Breast epithelium (tissue), 4 donors: ENCODE measurements at places on chromosomes 12 and 14. TPM values are rescaled to one million over a fixed set of nuclear protein-coding genes. Genes with fewer than 3 reads are reported as not detected.

RNASE13 gene
- total RNA-seq, result not detected

CELA1 gene
- total RNA-seq, result not detected

POTEM gene
- total RNA-seq, result not detected

KRT80 gene
- 2.9 TPM for total RNA-seq

NANOG gene
- total RNA-seq, result not detected

SLC4A8 gene
- total RNA-seq, result 0.64 TPM

HCAR2 gene
- total RNA-seq, result 5.7 TPM

PSMC6 gene
- 78.3 TPM for total RNA-seq

NTS gene
- 10.2 TPM for total RNA-seq

PLCZ1 gene
- not detected for total RNA-seq

SELPLG gene
- 6.7 TPM for total RNA-seq

RIMKLB gene
- 42.2 TPM for total RNA-seq
